ENCODE measurements at places on chromosomes 2 and 18.

GRCh38 chr2:233546774-233547173 lies 19.8 kb downstream of the USP40 start:
- no peak for DNase-seq

- no peak for DNase-seq
Observed at GRCh38 chr2:43178602-43179542, 47.5 kb downstream of the ZFP36L2 start.

DNA sequence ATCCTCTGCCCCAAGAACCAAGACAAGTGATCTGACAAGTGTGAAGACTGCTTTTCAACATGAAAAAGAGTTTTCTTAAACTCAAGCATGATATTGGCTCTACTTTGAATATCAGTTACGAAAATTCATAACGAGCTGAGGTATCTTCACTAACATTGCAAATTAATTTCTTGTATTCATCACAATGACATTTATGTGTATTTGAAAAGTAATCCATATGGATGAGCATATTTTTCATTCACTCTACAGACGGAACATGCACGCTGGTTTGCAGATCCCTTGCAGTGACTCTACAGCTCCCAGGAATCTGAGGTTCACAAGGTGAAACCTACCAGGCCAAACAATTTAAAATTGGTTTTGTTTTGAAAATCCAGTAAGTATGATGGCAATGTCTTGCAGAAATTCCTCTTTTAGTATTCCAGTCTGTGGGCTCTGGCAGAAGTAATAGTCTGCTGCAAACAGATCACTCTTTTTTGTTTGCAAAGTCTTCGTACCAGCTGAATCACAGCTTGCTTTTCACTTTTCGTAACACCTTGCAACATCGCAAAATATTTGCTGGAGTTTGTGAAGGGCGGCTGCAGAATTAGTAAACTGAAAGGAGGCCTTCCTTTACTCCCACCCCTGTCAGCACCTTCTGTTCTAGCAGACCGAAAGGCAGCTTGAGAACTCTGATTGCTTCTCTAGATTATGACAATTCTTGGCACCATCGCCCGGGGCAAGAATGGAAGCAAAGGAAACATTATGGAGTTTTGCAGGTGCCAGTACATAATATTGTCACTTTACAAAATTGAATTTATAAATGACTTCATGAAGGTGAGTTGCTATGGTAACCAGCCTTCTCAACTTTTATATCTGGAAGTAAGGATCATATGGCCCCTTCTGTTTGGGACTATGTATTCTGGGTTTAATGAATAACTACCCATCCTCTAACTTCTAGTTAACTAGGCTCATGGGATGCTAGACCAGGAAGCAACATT lies 168.7 kb downstream of the TMEM247 start:
- DNase-seq: peak; percentile 41

DNA sequence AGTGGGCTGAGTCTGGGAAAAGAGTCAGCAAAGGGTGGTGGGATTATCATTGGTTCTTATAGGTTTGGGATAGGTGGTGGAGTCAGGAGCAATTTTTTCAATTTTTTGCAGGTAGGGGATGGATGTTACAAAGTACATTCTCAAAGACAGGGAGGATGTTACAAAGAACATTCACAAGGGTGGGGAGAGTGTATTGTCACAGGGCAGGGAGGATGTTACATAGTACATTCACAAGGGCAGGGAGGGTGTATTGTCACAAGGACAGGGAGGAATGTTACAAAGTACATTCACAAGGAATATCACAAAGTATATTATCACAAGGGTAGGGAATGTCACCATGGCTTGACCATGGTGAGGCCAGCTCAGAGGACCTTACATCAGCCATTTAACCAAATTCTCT lies 58.6 kb upstream of the WDR75 start:
- no peak for DNase-seq

- peak; percentile 77 for DNase-seq
Observed at GRCh38 chr2:224025874-224026273, 13.2 kb downstream of the SERPINE2 start.

GRCh38 chr2:26979741-26980140 lies 9.3 kb downstream of the MAPRE3 start:
- DNase-seq: peak; percentile 35

- DNase-seq: no peak
Observed at GRCh38 chr2:150548527-150548926, 61.1 kb upstream of the RND3 start.

- no peak for DNase-seq
Observed at GRCh38 chr2:212033888-212034287, 504.7 kb downstream of the ERBB4 start.

DNA sequence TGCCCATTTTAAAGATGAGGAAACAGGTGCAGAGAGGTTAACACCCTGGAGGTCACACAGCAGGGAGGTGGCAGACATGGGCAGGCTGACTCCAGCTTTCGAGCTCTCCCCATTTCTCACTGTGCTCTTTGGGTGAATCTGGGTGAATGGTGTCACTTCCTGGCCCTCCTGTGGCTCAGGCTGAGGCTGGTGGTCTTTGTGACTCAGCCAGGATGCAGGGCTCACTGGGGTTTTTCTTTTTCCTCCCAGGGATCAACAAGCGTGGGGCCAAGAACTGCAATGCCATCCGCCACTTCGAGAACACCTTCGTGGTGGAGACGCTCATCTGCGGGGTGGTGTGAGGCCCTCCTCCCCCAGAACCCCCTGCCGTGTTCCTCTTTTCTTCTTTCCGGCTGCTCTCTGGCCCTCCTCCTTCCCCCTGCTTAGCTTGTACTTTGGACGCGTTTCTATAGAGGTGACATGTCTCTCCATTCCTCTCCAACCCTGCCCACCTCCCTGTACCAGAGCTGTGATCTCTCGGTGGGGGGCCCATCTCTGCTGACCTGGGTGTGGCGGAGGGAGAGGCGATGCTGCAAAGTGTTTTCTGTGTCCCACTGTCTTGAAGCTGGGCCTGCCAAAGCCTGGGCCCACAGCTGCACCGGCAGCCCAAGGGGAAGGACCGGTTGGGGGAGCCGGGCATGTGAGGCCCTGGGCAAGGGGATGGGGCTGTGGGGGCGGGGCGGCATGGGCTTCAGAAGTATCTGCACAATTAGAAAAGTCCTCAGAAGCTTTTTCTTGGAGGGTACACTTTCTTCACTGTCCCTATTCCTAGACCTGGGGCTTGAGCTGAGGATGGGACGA lies 13.2 kb downstream of the ITM2C start:
- no peak for DNase-seq

- no peak for DNase-seq
Observed at GRCh38 chr2:213229814-213230213, 54.5 kb upstream of the SPAG16 start.

GRCh38 chr2:214492152-214492551 lies 81.3 kb downstream of the VWC2L start:
- DNase-seq: no peak

DNA sequence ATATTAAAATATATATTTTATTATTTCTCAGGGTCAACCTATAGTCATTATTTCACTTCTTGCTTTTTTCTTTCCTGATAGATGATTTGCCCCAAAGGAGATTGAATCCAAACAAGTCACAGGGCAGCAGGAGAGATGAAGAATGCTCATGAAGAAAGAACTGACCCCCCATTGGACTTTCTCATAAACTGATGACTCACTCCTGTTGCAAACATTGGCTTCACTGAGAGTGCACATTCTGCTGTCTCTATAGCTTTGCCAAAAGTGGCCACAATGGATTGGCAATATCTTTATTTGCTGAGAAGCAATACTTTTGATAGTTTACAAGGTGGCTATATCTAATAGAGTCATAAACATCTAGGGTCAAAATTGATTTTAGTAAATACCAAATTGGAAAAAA lies 55.9 kb upstream of the ZNF385B start:
- DNase-seq: no peak

DNA sequence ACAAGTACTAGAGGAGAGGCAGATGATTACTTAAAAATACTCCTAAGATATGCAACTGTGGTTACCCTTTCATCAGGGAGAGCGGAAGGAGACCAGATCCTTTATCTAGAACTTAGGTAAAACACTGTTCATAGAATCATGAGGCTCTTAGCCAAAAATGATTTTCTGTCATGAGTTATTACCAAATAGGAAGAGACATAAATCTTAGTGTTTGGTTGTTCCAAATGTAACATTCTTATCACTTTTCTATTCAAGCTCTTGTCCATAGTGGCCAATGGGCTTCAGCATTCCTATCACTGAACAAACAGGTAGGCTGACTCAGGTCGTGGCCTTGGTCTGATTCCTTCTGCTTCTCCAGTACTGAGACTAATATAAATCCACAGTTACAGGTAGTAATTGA lies 38.5 kb downstream of the RPRD1A start:
- DNase-seq: no peak

- DNase-seq: no peak
Observed at GRCh38 chr18:50280707-50281294, 522 bp downstream of the MBD1 start.

DNA sequence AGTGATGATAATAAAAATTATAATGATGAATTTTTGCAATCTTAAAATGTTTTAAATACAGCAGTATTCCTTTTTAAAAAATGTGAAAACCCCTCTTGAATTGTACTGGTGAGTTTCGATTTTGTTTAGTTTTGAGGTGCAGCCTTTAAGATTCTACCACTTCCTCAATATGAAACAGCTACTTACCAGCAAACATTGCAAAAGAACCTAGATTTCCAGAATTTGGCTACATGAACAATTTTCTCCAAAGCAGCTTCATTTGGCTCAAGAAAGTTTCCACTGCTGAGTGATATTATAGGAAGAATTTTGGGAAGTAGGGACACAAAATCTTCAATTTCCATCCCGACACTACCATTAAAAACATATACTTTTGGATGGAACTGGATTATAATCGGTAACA lies 12.0 kb downstream of the TCF4 start:
- peak; percentile 27 for DNase-seq

DNA sequence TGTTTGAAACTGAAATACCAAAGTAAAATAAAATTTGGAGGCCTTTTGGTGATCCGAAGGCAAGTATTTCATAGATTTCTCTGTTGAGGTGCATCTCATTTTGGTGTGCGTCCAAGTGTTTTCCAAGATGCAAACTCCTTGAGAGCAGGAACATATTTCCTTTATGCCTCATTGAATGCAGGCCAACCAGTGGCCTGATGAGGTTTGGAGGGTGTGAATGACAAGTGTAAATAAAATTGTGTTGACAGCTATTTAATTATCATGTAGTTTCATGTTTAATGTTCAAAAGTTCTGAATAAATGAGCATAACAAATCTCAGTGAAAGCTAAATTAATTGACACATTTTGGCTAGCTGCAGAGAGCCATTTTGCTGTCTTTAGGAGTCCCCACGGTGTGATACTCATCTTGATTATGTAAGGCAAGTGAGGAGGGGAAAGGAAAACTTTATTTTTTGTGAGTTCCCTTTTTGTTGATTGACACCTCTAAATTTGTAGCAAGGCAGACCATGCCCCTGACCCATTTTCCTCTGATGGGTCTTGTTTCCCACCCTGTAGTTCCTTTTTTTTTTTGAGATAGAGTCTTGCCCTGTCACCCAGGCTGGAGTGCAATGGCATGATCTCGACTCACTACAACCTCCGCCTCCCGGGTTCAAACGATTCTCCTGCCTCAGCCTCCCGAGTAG lies 6.3 kb upstream of the LTBP1 start:
- DNase-seq: no peak

DNA sequence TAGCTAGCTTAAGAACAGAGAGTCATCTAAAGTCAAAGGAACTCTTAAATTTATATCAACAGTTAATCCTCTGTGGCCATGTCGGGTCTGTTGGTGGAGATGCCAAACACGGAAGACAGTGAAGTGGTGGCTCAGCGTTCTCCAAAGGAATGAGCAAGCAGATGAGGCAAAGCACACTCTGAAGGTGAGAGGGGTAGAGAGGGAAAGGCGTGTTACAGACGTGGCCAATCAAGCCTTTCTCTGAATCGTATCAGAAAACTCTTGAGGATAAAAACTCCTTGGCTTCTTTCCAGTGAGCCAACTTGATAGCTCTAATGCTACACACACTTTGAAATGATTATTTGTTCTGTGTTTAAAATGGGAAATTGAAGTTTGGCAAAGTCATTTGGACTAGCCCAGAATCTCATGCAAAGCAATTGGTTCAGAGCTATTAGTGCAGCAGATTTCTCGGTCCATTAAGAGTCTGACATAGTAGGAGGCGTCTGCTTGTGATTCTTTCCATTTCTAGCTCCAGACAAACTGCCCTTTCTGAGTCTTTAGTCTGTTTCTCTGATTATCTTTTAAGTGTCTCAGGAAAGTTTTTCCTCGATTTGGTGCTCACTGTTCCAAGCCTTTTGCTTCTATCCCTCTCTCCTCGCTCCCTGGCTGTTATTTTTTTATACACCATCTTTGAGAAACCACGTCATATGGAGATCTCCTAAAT lies 57.5 kb upstream of the CPO start:
- no peak for DNase-seq
